T1000 (cell line): ENCODE measurements at places on chromosomes 3 and 15.

GRCh38 chr15:41940441-41940857 lies 31.9 kb downstream of the EHD4 start:
- no peak for DNase-seq

DNA sequence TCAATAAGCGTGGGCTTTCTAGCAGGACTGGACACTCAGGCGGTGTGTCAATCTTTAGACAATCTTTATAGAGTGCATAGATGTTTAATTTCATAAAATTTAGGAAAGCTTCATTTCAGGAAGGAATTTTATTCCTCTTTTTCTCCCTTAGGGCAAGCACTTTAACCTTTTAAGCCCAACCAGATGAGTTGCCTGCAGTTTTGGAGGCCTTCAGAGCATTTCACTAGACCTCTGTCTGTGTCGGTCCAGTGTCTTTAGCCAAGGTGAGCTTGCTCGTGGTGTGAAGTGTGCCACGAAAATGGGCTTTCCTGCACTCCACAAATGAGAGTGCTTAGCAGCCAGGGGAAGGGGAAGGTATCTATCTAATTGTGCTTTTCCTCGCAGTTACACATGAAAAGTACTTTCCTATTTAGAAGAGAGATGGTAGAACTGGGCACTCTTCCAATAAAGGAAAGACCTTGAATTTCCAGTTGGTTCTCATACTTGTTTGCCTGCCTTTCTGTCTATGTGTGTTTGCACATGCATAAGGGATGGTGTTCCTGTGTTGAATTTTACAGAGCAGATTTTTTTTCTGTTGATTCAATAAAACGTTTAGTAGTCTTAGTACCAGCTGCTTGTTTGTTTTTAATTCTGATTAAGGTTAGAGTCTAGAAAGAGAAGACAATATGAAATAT lies 53.6 kb downstream of the FEZF2 start:
- no peak for DNase-seq

- no peak for DNase-seq
These were observed 228.0 kb downstream of the VPS13C start for GRCh38 chr15:61832223-61832622.

DNA sequence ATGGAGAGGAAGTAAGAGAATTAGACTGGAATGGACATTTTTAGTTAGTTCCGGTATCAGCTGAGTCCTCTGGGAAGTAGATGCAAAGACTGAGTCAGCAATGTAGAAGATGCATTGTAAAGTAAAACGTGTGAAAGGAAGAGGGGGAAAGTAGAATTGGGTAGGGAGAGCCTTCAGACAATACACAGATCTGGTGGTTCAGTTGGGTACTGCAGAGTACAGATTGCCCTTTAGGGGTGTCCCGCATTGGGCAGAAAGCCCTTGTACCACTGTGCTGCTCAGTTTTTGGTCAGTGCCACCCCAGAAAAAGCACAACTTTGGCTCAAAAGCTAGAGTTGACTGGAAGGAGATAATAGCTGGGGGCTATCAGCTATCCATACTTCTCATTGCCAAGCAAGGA lies 247.4 kb downstream of the KBTBD8 start:
- DNase-seq, result no peak
